Activated CD8-positive, alpha-beta memory T cell treated with anti-CD3 and anti-CD28 coated beads for 1 hour (primary cell): ENCODE measurements at places on chromosomes 6 and 20.

GRCh38 chr6:13384506-13384905 is 56.2 kb upstream of the TBC1D7 start:
- no peak for DNase-seq

DNA sequence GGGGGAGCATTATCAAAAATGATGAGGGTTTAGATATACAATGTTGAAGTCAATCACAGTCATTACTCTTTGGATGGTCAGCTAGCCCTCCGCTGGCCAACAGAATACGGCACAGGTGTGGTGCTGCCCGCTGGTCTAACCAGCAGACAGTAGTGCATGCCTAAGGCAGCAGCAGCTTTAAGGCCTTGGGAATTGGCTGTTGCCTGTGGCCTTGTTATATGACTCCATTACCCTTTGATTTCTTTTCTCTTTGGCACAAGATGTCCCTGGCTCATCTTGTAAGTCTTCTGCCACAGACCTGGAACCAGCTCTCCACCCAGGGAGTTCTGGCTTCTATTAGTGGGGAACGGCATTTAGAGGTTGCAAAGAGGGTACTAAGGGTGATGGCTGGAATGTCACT is 110.2 kb downstream of the WDR27 start:
- no peak for DNase-seq

- DNase-seq, result no peak
Observed at GRCh38 chr20:46619445-46619844, 31.8 kb downstream of the SLC13A3 start.

DNA sequence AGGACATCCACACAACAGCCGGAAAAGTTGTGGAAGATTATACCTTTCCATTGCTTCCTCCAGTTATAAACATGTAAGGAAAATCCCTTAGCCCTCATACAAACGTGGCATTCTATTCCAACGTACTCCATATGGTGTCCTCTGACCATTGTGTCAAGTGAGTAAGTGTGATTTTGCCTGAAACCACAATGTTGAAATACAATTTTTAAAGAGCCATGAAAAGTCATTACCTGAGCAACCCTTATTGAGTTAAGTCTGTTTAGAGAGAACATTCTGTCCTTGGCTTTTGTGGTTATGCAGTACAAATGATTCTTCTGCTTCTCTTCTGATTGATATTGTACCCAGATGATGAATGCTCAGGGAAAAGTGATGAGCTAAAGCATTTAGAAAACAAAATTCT is 530.1 kb downstream of the HAO1 start:
- no peak for DNase-seq

DNA sequence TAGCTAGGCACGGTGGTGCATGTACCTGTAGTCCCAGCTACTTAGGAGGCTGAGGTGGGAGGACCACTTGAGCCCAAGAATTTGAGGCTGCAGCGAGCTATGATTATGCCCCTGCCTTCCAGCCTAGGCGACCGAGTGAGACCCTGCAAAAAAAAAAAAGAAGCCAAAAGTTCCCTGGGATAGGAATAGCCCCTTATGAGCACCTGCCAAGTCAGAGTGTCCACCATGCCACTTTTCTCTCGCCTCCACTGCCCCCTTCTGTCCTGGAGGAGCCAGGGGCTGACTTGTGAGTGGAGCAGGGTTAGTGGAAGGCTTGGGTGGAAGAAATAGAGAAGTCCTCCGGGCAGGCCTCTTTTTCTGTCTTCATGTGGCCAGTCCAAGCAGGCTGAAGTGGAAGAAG is 12.1 kb upstream of the DDX27 start:
- DNase-seq, result no peak

DNA sequence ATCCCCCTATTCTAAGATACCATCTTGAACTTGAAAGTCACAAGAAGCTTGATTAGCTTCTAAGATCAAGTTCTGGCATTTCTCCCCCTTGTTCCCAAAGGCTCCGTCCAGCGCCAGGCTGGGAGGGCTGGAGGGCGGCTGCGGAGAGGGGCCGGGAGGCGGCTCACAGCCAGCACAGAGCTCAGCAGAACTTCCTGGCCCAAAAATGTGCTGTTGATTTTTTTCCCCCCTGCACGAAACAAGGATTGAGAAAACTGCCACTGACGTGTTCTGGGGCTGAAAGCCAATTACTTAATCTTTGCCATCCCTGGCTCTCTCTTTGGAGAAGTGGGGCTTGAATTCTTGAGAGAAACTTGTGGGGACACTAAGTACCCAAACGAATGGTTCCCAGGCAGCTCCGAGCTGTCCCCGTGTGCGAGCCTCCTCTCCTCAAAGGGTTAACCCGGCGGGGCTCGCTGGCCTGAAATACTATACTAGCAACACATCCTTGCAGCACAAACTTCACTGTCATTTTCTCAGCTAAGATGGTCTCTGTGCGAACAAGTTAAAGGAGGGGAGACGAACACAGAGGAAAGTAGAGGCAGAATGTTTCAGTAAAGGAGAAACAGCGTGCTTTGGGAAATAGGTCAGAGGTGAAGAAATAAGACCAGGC is 452 bp downstream of the TRAF3IP2 start:
- no peak for DNase-seq

GRCh38 chr6:85096976-85097375 is 332.6 kb upstream of the TBX18 start:
- DNase-seq, result no peak

GRCh38 chr6:25652007-25652515 is at the start of gene SCGN:
SCGN (plus strand) TSS chr6:25652215; CDS start chr6:25652404, 189 bp downstream.
- peak; percentile 3 for DNase-seq

- no peak for DNase-seq
Observed at GRCh38 chr6:91198588-91199255, 611.9 kb upstream of the MAP3K7 start.

DNA sequence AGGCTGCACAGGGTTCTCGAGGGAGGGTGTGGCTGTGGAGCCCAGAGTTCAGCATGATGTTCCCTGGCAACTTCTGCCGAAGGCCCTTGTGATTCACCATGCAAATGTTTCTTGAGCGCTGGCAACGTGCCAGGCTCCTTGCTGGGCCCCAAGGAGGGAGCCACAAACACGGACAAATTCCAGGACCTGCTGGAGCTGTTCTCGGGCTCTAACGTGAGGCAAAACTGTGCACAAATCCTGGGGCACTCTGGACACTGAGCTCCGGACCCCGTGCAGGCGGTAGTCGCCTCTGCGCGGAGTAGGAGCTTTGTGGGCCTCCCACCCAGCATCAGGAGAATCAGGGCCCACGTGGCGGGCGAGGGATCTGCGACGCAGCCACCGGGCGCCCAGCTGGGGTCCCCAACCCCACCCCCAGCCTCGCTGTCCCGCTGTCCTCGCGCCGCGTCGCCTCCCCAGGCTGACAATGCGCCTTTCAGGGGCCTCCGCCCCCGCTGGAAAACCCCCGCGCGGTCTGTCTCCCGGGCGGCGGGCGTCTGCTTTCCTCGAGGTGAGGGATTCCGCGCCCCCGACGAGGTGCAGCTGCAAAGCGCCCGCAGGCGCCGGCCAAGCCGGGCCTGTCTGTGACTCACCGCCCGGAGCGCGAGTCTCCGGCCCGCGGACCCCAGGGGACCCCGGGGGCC is 31.7 kb upstream of the SCUBE3 start:
- no peak for DNase-seq

GRCh38 chr6:73515204-73515655 is 5.6 kb downstream of the EEF1A1 start:
- no peak for DNase-seq

DNA sequence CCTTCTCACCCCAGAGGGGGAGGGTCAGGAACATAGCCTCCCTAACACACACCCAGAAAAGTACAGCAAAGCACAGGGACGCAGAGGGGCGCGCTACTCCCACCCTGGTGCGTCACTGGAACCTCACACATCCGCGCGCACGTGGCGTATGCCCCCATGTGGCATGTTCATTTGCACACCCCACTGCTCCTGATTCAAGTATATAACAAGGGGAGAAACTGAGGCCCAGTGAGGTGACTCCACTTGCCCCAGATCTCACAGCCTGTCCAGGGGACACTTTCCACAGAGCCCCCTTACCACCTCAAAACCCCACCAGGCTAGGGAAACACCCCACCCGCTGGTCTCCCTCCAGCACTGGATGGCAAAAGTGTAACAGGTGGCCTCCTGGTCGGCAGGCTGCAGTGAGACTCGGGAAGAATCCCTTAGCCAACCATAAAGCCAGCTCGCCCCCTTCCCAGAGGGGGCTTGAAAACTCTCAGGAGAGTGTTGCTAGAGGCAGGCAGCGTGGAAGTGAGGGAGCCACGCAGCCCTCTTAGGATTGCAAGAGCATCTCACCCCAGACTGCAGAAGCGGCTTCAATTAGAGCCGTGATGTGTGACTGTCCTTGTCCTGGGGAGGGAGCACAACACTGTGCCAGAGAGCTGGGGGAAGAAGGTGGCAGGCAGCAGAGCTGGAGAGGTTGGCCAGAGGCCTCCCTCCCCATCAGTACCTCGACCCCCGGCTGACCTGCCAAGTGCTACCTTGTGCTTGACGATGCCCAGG is at the start of gene GRM4:
Gene GRM4 (minus strand): TSS at position 67 of the 762 bp plus-strand sequence. CDS start 12,591 bp downstream, outside the sequence.
- DNase-seq, result no peak

DNA sequence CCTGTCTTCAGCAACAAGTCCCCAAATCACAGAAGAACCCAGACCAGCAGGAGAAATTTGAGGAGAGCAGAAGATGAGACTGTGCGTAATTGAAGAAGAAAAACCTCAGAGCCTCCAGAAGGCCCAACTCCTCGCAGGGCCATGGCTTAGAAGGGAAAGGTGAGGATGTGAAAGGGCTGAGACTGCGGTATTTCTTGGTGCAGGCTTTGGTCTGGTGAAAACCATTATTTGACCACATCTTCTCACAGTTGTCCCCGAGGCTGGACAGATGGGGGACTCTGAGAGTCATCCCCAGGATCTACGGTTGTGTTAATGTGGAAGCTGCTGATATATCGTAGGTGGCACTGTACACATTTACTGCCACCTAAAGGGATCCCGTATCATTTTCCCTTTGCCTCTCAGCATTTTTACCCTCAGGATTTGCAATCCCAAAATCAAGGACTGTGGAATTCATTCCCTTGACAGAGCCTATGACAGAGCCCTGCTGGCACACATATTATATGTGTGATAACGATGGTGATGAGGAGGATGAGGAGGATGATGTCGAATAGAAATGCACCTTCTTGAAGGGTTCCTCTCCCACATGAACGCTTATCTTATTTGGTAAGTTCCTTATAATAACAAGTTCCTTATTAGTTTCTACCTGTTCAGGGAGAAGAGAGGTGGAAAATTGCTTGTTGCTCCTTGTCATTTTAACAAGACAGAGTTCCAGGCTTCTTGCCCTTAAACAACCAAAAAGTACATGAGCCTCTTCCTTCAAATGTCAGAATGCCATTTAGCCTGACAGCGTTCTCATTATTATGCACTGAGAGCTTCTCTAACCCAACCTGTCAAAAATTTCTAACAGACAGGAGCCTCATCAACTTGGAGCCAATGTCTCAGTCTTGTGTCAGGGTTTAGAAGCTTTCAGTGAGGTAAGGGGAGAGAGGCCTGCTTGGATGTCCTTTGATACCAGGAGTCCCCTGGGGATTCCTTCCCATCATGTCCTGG is 135.8 kb downstream of the PXDC1 start:
- no peak for DNase-seq

DNA sequence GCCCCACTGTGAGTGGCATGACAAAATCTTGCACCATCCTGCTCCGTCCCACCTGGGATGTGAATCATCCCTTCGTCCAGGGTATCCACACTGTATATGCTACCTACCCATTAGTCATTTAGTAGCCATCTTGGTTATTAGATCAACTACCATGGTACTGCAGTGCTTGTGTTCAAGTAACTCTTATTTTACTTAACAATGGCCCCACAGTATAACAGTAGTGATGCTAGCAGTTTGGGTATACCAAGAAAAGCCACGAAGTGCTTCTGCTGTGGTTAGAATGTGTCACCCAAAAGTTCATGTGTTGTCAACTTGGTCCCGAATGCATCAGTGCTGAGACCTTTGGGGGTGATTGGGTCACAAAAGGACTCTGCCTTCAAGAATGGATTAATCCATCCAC is 11.7 kb downstream of the OSER1 start:
- DNase-seq, result no peak

DNA sequence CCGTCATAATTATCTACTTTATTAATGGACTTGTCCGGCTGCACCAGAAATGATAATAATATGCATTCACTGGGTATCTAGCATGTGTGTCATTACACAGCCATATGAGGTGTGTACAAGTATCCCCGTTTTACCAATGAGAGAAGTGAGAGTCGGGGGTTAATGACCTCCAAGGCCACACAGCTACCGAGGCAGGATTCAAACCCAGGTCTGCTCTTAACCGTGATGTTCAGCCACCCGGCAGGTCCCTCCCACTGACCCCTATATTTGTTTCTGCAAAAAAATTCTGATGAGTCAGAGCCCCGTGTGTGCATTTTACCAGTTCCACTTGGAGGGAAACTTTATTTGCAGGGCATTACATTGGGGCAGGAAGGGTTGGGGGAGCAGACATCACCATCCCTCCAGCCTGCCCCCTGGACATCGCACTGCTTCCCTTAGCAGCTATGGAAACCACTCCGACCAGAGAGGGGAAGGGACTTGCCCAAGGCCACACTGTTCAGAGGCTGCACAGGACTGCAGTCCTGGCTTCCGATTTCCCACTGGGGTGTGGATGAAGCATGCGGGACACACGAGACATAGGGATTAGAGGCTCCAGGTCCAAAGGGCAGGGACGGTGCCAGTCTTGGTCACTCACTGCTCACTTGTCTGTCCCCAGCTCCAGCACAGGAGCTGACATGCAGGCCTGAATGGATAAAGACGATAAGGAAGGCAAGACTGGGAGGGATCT is 10.1 kb upstream of the SRC start:
- no peak for DNase-seq

DNA sequence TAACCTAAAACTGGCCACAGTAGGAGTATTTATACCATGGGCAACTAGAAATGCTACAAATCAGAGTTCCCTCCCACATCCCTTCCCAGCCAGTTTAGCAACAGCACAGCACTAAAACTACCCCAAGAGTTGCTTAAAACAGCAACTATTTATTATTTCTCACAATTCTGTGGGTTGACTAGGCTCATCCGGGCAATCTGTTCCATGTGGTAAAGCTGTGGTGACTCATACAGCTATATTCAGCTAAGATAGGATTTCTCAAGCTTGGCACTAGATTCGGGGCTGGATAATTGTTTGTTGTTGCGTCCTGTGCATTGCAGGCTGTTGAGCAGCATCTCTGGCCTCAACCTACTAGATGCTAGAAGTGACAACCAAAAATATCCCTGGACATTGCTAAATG is 8.6 kb upstream of the HECA start:
- DNase-seq, result no peak

- no peak for DNase-seq
Observed at GRCh38 chr6:17115251-17116116, 13.6 kb downstream of the STMND1 start.

DNA sequence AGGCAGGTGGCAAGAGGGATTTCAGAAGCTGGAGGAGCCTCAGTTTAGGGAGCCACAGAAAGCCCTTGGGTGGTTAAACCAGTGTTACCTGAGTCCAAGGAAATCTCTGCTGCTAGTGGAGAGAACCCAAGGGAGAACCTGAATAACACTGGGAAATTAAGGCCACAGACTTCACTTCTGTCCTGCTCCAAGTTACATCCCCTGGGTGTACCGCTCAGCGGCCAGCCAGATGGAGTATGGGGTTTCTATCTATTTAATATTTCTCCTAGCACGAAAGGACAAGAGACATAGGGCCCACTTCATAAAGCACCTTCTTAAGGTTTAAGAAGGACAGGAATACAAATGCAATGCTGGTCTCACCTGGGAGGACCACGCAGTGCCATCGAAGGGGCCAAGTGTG is 5.8 kb upstream of the CNKSR3 start:
- no peak for DNase-seq
